CD4-positive, alpha-beta T cell treated with Interleukin-21 for 1 hour (primary cell): ENCODE measurements at places on chromosomes 13 and 19.

DNA sequence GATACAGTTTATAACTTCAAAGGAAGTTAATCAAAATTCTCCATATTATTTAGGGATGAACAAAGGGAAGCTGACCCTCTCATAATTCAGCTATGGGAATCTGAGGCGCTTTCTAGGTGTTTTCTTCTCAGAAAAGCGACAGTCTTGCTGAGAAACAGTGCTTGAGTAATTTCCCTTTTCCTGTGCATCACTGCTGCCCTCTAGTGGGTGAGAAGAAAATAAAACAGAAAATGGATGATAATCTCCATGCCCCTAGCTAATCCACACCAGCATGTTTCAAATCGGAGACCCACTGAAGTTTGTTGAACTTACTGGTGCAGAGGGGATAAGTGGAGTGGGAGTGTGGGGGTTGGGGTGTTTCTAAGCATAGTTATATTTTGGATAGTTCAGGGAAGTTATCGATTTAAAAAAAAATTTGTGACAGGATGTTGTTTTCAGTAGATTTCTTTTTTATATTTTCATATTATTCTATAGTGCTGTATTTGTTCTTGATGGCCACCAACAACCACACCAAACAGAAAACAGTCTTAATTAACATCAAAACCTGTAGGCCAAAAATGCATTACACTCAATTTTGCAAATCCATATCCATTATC is 21.4 kb downstream of the LCP1 start:
- DNase-seq, result peak; percentile 85

DNA sequence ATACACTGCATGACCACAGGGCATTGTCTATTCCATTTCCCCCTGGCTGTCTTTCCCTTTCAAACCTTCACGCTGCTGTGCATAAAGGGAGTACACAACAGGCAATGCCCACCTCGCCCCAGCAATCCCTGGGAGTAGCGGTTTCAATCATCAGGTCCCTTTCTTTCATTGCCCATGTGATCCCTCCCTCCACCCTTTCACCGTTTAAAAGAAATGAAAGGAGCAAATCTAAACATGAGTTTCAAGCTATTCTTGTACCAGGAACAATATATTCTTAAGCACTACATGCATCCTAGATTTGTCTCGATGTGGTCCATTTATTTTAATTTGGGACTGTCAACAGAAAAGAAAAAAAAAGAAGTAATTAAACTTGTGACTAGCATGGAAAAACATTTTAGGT is 123.4 kb upstream of the ARGLU1 start:
- no peak for DNase-seq

- DNase-seq, result no peak
These were observed 71.8 kb downstream of the TRPM4 start for GRCh38 chr19:49229416-49229815.

- DNase-seq, result no peak
These were observed 48.0 kb upstream of the IPO5 start for GRCh38 chr13:97905517-97905916.

GRCh38 chr13:71864094-71864985 is 2.7 kb downstream of the DACH1 start:
- DNase-seq, result peak; percentile 12

DNA sequence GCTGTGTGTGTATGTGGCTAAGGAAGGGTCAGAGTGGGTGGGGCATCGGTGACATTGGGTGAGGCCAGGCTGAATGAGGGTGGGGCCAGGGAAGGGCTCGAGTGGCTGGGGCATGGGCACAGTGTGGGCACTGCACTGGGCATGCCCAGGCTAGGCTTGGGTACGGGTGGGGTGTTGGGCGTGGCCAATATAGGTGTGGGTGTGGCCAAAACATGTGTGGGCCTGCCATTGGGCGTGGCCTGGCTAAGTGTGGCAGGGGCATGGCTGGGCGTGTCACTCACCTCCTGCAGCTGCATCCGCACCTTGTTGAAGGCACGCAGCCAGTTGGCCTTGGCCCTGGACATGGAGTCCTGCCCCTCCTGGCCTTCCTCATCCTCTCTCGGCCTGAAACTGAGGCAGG is 33.2 kb downstream of the UNC13A start:
- no peak for DNase-seq

DNA sequence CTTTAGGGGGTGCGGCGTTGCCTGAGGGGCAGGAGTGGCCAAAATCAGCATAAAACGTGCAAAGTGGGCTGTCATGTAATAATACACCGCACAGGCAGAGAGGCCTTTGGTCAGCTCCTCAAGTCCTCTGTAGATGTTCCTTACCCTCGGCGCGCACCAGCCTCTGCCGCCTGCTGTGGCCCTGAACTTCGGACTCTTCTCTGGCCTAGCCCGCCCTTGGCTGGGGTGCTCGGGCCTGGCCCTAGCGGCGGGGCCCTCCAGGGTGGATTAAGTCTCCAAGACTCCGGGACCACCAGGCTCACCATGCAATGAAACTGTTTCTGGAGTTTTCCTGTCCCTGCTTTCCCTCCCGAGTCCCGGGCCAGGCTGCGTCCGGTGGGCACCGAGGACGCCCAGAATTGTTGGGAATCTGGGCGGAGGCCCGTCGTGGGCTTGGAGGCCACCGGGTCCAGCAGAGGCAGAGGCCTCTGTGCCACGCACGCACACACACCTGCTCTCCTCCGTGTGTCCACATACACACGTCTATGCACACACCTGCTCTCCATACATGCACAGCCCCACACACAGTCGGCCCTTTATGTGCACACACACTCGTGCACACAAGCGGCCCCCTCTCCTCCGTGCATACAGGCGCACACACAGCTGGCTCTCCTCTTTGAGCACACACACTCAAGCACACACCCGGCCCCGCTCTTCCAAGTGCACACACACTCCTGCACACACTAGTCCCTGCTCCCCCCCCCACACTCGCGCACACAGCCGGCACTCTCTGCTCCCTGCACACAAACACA is 1.5 kb upstream of the TFDP1 start:
- DNase-seq, result no peak

DNA sequence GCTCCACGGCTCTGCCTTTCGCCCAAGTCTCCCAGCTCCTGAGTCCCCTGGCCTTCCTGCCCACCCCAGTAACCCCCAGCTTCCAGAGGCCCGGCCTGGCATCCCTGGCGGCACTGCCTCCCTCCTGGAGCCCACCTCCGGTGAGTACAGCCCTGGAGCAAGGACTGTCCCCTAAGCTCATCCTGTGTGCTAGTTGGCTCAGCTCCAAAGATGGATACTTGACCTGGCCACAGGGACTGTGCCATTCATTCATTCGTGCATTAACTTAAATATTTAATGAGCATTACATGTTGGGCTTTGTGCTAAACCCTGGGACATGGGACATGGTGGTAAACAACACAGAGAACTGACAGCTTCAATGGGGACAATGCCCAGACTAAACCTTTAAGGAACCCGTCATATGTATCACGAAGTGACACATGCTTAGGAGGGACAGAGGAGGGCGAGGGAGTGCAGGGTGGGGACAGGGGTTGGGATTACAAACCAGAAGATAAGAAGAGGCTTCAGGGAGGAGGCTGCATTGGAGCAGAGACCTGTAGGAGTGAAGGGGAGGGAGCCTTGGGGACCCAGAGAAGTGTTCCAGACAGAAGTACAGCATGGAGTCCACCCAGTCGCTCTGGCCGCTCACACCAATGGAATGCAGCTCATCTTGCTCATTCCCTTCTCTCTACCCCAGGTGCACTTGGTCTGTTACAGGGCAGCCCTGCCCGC is 6.9 kb upstream of the OVOL3 start:
- no peak for DNase-seq

DNA sequence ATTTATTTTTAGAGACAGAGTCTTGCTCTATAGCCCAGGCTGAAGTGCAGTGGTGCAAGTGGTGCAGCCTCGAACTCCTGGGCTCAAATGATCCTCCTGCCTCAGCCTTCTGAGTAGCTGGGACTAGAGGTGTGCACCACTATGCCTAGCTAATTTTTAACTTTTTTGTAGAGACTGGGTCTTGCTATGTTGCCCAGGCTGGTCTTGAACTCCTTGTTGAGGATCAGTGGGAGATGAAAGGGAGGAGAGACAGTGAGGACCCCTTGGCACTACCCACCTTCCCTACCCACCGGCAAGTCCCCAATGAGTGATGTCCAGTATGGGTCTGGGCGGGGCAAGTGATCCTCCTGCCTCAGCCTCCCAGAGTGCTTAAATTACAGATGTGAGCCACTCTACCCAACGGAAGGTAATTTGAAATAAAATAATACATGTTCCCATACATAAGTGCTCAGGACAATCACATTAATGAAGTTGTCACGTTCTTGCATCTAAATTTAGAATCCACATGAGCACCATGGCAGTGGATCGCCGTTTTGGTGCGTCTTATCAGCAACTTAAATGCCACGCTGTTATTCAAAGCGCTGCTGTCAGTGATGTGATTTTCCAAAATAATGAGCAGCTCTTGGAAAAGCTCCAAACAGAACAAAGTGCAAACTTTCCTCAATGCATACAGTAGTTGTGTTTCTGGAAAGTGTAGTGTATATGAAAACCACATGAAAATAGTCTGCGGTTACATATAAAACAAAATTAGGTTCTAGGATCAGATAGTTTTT is 5.9 kb upstream of the ARL11 start:
- no peak for DNase-seq

GRCh38 chr19:3697671-3698385 is 2.4 kb downstream of the PIP5K1C start:
- DNase-seq, result no peak

- DNase-seq, result peak; percentile 85
These were observed 15.2 kb upstream of the S1PR4 start for GRCh38 chr19:3163230-3163886.

- peak; percentile 81 for DNase-seq
These were observed 159.1 kb downstream of the KATNAL1 start for GRCh38 chr13:30148171-30148754.

- DNase-seq, result peak; percentile 59
These were observed 579 bp downstream of the ZNF566 start for GRCh38 chr19:36488846-36489117.

DNA sequence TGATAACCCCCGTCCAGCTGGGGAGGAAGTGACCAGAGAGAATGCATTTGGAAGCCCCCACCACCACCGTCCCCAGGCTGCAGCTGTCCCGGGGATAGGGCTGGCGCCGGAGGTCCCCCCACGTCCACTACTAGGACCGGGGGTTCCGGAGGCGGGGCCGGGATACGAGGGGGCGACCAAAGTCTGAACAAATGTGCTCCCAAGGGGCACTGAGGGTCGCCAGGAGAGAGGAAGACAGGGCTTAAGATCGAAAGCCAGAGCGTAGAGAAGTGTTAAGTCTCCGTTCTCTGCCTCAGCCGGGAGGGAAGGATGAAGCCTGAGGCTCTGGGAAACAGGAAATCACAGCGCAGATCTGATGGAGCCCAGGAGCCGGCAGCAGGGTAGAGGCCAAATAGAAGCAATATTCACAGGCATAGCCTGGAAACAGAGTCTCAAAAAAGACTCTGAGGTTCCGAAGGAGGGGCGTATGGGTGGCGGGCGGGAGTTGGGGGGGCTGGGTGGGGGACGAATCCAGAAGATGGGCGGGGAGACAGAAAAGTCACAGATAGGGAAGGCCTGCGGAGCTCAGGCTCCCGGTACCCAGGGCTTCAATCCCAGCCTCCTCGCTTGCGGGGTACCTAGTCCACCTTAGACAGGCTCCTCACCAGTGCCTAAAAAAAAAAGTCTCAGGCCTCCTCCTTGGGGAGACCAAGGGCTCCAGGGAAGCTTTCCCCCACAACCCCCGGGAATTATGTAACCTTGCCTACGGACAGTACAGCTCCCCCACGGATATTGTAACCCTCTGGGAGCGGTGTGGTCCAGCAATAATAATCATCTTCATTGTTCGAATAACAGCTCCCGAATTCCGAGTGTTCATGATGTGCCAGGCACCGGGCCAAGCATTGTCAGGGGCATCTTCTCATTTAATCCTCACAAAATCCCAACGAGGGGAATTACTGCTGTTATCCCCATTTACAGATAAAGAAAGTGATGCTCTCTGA is 1.1 kb upstream of the ERF start:
- no peak for DNase-seq

GRCh38 chr19:33390101-33390907 is 16.8 kb downstream of the CEBPG start:
- no peak for DNase-seq

GRCh38 chr19:47274891-47275761 is 441 bp downstream of the INAFM1 start:
- no peak for DNase-seq

DNA sequence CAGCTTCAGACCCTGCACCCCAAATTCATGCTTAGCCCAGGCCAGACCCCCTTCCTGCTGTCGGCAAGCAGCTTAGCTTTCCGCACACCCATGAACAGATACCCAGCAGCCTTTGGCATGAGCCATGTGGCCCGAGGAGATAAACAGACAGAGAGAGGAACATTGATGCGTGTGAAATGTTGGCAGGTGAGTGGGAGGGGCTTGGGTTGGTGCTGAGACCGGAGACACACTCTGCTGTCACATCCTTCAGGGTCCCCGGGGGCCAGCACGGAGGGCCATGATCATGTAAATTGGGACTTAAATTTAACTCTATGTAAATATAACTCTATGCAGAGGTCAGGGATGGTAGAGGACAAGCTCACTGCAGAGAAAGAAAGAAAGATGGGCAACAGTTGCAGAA is 1.5 kb downstream of the CD22 start:
- DNase-seq, result no peak

GRCh38 chr13:95246292-95247082 is 54.8 kb downstream of the ABCC4 start:
- DNase-seq, result no peak

DNA sequence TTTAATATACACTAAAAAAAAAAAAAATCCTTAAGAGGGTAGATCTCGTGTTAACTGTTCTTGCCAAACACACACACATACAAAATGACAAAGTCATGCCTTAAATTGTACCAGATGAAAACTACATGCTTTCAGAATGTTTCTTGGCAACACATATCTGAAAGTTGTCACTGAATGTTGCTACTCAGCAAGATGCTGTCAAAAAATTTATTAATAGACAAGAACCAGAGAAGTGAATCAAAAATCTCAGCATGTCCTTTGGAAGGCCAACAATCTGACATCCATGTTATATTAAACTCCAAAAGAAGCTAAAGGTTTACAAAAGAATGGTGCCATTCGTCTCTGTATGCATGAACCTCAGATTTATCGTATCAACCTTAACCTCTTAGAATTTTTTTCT is 1746.2 kb upstream of the PRR20A start:
- DNase-seq, result no peak

GRCh38 chr13:40442826-40443225 is 223.6 kb downstream of the FOXO1 start:
- DNase-seq, result no peak

GRCh38 chr13:40629678-40630384 is 36.6 kb downstream of the FOXO1 start:
- no peak for DNase-seq

DNA sequence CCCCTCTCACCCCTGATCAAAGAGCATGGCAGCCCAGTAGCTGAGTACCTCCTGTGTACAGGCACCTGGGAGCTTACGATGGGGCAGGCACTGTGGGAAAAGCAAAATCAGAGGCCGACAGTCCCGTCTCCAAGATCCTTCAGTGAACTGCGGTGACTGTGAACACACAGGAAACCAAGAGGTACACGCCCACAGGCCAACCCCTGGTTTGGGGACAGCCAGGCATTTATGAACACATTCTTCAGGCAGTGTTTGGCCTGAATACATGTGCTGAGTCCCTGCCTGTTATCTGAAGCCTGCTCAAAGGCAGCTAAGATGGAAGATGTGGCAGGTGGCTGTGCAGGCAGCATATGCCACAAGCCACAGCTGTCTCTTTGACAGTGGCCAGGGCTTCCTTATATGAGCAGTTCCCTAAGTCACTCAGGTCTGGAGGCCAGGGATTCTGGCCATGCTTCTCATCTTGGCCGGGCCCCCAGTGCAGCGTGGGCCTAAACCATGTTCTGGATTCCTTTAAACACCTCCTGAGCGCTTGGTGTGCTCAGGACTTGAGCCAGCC is 123.6 kb downstream of the UQCRFS1 start:
- DNase-seq, result no peak
